ENCODE measurements at places on chromosomes 12 and 14.

GRCh38 chr12:47145188-47145587, 65.4 kb upstream of the AMIGO2 start:
- no peak for DNase-seq

DNA sequence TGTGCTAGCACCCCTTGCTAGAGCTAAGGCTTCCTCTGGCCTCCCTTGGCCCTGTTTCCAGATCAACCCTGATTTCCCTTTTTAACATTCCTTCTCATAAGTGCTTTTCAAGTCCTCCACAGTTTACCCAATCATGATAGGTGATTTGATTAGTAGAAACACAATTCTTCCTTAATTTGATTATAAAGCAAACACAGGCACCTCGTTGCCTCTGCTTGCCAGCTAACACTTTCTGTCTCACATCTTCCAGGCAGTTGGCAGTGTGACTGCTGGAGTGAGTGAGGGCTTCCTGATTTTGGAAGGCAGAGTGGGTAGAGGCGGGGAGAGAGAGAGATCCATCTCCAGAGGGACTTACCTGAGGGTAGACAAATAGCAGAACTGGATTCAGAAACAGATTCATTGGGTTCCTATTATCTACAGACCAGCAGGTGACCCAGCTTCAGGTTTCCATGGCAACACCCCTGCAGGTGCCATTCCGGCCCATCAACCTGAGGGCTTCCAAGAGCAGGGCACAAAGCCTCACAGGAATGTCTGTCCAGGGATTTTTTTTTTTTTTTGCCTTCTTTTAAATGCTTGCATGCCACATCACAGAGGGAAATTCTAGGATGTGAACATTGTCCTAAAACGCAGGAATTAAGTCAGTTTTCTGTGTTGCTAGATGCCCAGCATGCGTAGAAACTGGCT, 77.7 kb downstream of the PLXNC1 start:
- DNase-seq: no peak

- DNase-seq: no peak
These were observed 3.1 kb upstream of the OR4N2 start for GRCh38 chr14:19800282-19801117.

DNA sequence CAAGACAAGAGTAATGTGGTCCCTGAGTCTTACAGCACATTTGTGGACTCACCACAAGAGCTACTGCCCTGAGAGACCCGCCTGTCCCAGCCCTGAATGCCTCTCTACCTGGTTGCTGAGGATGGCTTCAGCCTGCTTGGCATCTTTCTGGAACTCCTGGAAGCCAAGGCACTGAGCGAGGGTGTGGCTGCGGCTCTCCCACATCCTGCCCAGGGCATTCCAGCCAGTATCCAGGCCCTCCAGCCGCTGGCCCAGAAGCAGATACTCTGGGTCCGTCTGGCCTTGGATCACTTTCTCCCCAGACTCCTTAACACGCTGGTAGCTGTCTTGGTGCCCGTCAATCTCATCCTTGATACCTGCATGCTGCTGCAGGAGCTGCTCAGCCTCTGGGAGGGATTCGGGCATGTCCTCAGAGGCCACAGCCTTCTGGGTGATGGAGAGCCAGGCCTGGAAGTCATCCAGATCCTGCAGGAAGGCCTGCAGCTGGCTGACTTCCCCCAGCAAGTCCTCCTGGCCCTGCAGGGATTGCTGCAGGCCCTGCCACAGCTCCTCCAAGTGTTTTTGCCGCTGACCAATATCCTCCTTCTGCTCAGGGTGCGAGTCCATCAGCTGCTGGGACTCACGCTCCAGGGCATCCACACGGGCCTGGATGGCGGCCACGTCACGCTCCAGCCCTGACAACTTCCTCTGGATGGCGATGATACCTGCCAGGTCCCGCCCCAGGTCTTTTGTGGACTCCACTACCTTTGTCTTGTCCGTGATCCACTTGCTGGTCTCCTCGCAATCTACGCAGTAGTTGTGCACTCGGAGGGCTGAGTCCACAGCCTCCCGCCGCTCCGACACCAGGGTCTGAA, 82.3 kb downstream of the PLEKHG3 start:
- no peak for DNase-seq

DNA sequence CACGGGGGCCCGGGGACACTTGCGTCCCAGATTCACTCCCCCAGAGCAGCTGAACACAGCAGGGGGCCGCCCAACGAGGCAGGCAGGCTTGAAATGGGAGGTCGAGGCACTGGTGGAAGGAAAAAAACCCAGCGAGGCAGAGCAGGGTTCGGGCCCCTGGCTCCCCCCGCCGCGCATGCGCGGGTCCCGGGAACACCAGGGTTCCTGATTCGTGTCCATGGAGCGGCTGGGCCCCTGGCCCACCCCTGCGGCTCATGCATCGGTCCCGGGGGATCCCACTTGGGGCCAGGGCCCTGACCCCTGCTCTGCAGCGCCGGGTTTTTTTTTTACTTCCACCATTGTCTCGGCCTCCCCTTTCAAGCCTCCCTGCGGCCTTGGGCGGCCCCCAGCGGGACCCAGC, 321.5 kb downstream of the ALG10 start:
- no peak for DNase-seq

DNA sequence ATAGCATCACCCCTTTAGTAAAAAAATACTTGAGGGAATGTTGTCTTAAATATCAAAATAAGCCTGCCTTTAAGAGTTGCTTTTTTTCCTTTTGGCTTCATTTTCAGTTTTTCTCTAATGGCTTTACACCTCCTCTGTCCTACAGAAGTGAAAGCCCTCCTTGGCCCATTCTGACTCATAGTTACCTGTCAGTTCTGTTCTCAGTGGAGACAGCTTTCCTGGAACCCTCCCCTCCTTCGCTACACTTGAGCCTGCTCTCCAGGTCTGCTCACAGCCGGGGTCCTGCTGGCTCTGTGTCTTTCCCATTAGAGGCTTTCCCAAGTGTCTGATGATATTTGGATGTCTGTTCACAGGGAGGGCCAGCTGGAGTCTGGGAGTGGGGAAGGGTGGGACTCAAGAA, 84.0 kb downstream of the PELI2 start:
- no peak for DNase-seq

GRCh38 chr12:29733060-29733459, 50.7 kb downstream of the TMTC1 start:
- no peak for DNase-seq

GRCh38 chr12:23830210-23830609, 119.3 kb downstream of the SOX5 start:
- no peak for DNase-seq

DNA sequence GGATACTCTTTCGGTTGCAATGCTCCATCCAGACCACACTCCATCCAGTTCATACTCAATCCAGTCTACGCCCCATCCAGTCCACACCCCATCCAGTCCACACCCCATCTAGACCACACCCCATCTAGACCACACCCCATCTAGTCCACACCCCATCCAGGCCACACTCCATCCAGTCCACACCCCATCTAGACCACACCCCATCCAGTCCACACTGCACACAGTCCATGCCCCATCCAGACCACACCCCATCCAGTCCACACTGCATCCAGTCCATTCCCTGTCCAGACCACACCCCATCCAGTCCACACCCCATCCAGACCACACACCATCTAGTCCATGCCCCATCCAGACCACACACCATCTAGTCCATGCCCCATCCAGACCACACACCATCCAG, 116.0 kb upstream of the RTL1 start:
- no peak for DNase-seq

DNA sequence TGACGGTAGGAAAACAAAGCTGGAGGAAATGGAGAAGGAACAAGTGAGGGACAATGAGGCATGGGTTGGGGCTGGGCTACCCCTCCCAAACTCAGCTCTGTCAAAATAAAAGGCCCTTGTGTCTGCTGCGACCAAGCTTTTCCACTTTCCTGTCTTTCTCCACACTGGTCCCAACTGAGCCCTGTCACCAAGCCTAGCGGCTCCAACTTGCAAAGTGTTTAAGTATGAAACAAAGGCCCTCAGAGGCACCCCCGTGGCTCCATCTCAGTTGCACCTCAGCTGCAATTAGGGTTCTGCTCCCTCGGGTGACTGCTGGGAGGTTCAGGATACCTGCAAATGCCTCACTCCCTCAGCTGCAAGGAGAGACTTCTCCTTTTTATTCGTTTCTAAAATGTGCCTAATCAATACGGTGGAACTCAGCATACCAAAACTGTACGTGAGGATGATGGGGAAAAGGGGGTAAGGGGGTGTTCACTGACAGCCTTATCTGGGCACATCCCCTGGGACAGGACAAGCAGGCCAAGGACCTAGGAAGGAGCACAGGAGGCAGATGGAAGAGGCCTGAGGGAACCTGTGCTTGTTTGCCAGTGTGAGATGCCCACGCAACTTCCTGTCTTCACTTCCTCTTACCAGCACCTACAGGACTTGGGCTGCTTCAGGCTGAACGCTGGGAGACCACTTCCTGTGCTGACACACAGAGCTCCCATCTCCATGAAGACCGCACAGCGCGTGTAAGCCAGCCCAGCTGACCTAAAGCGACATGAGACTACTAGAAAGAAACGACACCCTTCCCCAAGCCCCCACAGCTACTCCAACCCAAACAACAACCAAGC, 8.9 kb downstream of the VAMP1 start:
- DNase-seq: peak; percentile 92

DNA sequence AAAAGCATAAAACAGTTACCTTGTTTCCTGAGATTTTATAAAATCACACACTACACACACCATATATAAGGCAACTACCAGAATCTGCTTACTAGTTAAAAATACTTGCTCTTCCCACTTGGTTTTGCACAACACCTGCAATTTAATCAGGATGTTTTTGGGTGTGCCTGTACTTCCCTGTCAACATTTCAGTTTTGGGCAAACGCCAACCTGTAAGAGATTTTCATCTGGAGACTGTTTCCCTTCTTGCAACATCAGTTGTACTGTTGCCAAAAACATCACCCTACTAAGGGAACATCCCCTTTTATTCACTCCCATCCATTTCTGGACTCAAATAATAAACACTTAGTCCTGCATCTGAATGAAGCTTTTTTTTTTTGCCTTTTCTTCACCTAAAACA, 172.3 kb downstream of the DUSP6 start:
- DNase-seq: no peak

DNA sequence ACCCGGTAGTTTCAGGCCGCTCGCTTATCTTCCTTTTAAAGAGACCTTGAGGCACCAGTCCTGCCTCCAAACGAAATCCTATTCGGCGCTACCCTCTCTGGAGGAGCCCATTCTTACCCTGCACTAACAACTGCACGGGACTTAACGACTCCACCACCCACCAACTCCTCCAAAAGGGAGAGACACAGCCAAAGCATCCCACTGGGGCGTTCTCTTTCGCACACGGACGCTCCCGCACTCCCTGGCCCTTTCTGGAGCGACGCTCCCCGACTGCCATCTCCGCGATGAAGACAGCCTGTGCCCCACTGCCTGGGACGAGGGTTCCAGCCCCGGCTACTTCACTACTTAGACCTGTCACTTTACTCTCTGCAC, 650 bp downstream of the GALC start:
- peak; percentile 29 for DNase-seq

GRCh38 chr14:23358553-23359166, 6.0 kb upstream of the SLC22A17 start:
- DNase-seq: no peak

DNA sequence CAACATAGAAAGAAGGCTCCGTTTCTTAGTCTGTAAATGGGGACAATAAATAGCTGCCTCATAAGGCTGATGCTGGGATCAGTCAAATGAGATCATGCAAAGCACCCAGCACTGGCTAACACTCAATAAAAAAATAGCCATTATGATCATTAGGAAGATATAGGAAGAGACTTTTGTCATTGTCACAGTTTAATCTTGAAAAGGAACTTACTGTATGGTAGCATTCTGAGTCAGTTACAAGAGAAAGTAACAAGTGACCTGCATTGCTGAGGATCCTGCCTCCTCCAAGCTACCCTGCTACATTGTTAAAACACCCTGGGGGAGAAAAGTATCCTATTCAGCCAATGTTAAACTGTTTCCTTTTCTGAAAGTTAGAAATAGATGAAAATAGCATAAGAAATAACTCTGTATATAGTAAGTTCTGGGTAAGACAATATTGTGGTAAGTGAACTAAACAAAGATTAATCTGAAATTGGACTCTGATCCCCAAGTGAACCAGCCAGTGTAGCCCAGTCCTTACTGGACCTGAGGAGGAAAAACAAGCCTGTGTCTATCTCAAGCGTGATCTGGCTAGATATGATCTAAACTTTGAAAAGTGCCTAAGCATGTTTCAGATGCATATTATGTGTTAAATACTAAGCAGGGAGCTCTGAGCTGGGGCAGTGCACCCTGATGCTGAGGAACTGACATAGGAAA, 3.6 kb upstream of the NUDT4 start:
- no peak for DNase-seq

DNA sequence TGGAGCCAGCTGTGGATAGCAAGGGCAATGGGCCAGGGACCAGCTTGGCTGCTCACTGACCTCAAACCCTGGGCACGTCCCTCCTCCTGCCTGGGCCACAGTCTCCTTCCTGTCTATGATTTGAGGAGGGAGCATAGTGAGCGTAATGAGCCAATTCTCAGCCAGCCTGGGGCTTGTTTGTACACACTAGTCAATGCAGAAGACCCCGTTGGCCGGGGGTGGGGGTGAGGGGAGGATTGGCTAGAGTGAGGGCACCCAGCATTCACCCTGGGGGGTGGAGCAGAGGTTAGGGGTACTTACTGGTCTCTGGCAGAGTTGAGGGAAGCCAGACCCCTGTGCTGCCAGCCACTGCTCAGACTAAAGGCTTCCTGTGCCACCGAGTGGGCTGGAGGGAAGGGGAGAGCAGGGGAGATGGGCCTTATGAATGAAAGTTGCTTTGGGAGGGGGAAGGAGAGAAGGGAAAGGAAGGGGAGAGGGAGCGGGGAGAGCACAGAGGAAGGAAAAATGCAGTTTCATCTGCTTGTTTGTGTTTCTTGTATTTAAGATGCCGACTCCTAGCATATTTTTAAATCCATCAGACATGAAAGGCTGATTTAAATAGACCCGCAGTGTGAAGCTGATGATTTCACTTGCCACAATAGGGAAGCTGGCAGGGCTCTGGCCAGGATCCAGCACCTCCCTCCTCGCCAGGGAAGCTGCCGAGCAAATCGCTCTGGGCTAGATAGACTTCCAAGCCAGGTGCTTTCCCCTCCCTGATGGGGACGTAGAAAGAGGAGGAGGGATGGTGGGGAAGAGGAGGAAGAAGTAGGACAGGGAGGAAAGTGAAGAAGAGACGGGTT, 114.0 kb downstream of the PRMT8 start:
- DNase-seq: no peak

DNA sequence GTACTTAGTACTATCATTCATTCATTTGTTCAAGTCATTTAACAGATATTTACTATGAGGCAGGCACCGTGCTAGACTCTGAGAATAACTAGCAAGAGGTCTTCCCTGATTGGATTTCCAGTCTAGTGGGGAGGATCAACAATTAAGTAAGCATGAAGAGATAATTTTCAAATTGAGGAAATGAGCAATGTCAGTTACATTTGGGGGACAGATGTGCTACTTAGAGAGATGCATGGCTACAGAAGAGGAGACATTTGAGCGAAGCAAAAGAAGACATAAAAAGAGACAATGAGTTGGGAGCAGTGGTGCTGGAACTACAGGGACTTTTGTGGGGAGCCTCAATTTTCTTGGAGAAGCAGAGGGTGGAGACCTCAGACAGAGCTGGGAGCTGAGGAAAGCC, 7.7 kb downstream of the KCNA5 start:
- no peak for DNase-seq

- DNase-seq: no peak
These were observed 28.1 kb upstream of the SINHCAF start for GRCh38 chr12:31353750-31354708.

Data from upper lobe of left lung (tissue), 6 donors.